Spinal cord (tissue), 10 donors: ENCODE measurements at places on chromosomes 7 and 10.
A peak's percentile ranks its signal among the peaks of the same experiment; 100 is the strongest.

GRCh38 chr7:131581241-131582051, 25.0 kb upstream of the PODXL start:
- H3K27me3 ChIP-seq = no peaks in the 10 kb centered on the region
- H3K27ac ChIP-seq = no peak overlapping the region
- H3K36me3 ChIP-seq = no peaks in the 10 kb centered on the region
- peaks cover 13% of the 10 kb centered on the region for H3K4me1 ChIP-seq
- DNase-seq = no peak

DNA sequence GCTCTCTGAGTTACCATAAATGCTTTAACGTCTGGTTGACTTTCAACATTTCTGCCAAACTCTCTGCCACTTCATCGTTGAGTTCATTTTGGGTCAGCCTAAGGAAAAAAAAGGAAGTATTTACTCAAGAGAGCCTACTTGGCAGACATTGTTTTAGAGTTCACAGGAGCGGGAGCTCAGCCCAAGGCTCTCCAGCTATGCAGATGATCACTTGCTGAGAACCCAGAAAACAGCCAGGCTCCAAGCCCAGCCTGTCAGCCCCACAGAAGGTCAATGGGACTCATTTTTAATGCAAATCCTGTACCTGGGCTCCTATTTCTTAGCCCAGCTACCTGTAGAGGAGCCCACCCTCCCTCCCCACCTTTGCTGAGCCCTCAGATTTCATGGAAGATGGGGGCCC, 45.5 kb downstream of the NOD1 start:
- H3K4me3 ChIP-seq = no peak overlapping the region
- peaks cover 19% of the 10 kb centered on the region for H3K4me1 ChIP-seq
- H3K27ac ChIP-seq = no peak overlapping the region
- no peaks in the 10 kb centered on the region for H3K27me3 ChIP-seq

- H3K27me3 ChIP-seq = no peaks in the 10 kb centered on the region
- no peaks in the 10 kb centered on the region for H3K36me3 ChIP-seq
- no peak for DNase-seq
- no peak overlapping the region for H3K4me3 ChIP-seq
- peaks cover 4% of the 10 kb centered on the region for H3K4me1 ChIP-seq
Observed at GRCh38 chr10:62964026-62964425, 147.9 kb upstream of the EGR2 start.

GRCh38 chr7:134802762-134803161, 23.3 kb downstream of the CALD1 start:
- H3K27me3 ChIP-seq = no peaks in the 10 kb centered on the region
- no peak for DNase-seq
- H3K27ac ChIP-seq = no peak overlapping the region
- no peaks in the 10 kb centered on the region for H3K36me3 ChIP-seq
- no peaks in the 10 kb centered on the region for H3K4me1 ChIP-seq

DNA sequence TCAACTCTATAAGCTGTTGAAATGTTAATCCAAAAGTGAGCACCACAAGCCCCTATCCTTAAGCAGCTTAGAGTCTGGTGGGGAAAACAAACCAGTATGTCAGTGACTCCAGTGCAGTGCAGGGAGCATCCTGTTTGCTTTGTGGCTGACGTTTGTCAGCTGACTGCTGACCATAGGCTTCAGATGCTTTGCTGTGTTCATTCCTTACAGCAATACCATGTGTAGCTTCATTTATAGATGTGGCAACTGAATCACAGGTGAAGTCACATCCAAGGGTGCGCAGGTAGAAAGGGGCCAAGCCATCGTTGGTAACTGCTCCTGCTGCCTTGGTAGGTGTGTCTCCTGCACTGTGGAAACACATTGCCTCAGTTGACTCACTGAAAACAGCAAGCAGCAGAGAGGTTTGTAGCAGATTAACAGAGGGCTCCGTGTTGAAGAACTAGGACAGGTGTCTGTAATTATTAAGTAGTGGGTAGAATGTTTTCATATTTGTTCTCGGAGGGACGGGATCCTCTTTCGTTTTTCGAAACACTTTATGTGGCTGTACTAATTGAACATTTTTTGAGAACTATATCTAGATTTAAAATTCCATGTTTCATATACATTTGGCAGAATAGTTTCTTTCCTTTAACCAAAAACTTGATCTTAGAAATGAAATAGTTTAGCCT, 2.0 kb downstream of the INSIG1 start:
- H3K27ac ChIP-seq = peak overlapping the region; percentile 94
- no peaks in the 10 kb centered on the region for H3K27me3 ChIP-seq
- H3K4me3 ChIP-seq = peak overlapping the region; percentile 59
- H3K4me1 ChIP-seq = peaks cover 34% of the 10 kb centered on the region
- no peak for DNase-seq

DNA sequence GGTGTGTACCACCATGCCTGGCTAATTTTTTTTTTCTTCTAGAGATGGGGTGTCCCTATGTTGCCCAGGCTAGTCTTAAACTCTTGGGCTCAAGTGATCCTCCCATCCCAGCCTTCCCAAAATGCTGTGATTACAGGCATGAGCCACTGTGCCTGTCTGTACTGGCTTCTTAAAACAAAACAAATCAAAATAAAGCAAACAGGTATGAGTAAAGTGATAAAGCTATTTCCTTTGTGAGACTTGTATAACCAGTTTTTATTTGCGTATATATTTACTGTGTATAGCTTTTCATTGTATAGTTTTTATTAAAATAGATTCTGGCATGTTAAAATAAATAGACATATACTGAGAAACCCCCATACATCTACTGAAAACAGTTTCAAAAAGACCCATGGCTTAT, 14.3 kb downstream of the LCOR start:
- H3K36me3 ChIP-seq = no peaks in the 10 kb centered on the region
- H3K27ac ChIP-seq = no peak overlapping the region
- peaks cover 3% of the 10 kb centered on the region for H3K4me1 ChIP-seq
- DNase-seq = no peak
- H3K4me3 ChIP-seq = no peak overlapping the region

- no peak overlapping the region for H3K4me3 ChIP-seq
- H3K36me3 ChIP-seq = no peaks in the 10 kb centered on the region
- H3K27ac ChIP-seq = no peak overlapping the region
- no peaks in the 10 kb centered on the region for H3K4me1 ChIP-seq
Observed at GRCh38 chr10:61284222-61284890, 168.8 kb downstream of the TMEM26 start.

- DNase-seq = no peak
- H3K36me3 ChIP-seq = no peaks in the 10 kb centered on the region
- H3K27me3 ChIP-seq = peaks cover 8% of the 10 kb centered on the region
Observed at GRCh38 chr7:39605087-39605486, 18.3 kb upstream of the RALA start.

- peaks cover 12% of the 10 kb centered on the region for H3K36me3 ChIP-seq
- H3K27me3 ChIP-seq = no peaks in the 10 kb centered on the region
- no peaks in the 10 kb centered on the region for H3K4me1 ChIP-seq
- H3K4me3 ChIP-seq = no peak overlapping the region
- no peak overlapping the region for H3K27ac ChIP-seq
- DNase-seq = no peak
Observed at GRCh38 chr7:108210796-108211195, 80.6 kb upstream of the LAMB4 start.

DNA sequence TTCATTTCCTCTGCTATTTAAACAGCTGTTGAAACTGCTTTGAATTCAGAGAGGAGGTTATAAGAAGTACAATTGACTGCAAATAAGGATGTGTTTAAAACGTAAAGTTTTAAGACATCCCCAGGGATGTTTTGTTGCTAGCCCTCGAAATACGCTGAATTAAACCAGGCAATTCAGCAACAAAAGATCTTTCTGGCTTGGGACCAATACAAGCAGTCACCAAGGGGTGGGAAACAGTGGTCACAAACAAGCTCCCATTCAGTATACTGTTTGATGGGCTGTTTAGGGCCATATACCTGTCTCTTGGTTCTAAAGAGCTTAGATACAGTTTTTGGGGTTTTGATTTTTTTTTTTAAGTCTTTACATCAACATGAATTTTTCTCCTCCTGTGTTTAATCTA, 446.3 kb upstream of the POT1 start:
- no peaks in the 10 kb centered on the region for H3K27me3 ChIP-seq
- H3K4me1 ChIP-seq = no peaks in the 10 kb centered on the region
- no peaks in the 10 kb centered on the region for H3K36me3 ChIP-seq
- H3K27ac ChIP-seq = no peak overlapping the region
- peak; percentile 29 for DNase-seq
- no peak overlapping the region for H3K4me3 ChIP-seq

GRCh38 chr10:94230134-94230785, 132.5 kb downstream of the NOC3L start:
- no peaks in the 10 kb centered on the region for H3K27me3 ChIP-seq
- H3K4me3 ChIP-seq = no peak overlapping the region
- H3K27ac ChIP-seq = no peak overlapping the region
- no peaks in the 10 kb centered on the region for H3K4me1 ChIP-seq
- no peak for DNase-seq
- H3K36me3 ChIP-seq = peaks cover 2% of the 10 kb centered on the region

GRCh38 chr7:15582773-15583172, 21.0 kb upstream of the AGMO start:
- H3K27ac ChIP-seq = no peak overlapping the region
- H3K4me3 ChIP-seq = no peak overlapping the region
- H3K4me1 ChIP-seq = no peaks in the 10 kb centered on the region

GRCh38 chr10:122341141-122341810, 33.2 kb upstream of the PLEKHA1 start:
- DNase-seq = no peak
- no peaks in the 10 kb centered on the region for H3K36me3 ChIP-seq
- no peaks in the 10 kb centered on the region for H3K27me3 ChIP-seq

- no peaks in the 10 kb centered on the region for H3K27me3 ChIP-seq
- no peak overlapping the region for H3K4me3 ChIP-seq
- no peak overlapping the region for H3K27ac ChIP-seq
- H3K36me3 ChIP-seq = no peaks in the 10 kb centered on the region
Observed at GRCh38 chr7:152073352-152073751, 47.9 kb downstream of the GALNT11 start.

- H3K36me3 ChIP-seq = no peaks in the 10 kb centered on the region
- no peaks in the 10 kb centered on the region for H3K4me1 ChIP-seq
- DNase-seq = no peak
Observed at GRCh38 chr7:103134836-103135554, 13.9 kb downstream of the NAPEPLD start.

- H3K27ac ChIP-seq = no peak overlapping the region
- peaks cover 86% of the 10 kb centered on the region for H3K4me1 ChIP-seq
- no peak for DNase-seq
- no peaks in the 10 kb centered on the region for H3K27me3 ChIP-seq
Observed at GRCh38 chr7:151126491-151127137, 40.3 kb downstream of the AGAP3 start.

DNA sequence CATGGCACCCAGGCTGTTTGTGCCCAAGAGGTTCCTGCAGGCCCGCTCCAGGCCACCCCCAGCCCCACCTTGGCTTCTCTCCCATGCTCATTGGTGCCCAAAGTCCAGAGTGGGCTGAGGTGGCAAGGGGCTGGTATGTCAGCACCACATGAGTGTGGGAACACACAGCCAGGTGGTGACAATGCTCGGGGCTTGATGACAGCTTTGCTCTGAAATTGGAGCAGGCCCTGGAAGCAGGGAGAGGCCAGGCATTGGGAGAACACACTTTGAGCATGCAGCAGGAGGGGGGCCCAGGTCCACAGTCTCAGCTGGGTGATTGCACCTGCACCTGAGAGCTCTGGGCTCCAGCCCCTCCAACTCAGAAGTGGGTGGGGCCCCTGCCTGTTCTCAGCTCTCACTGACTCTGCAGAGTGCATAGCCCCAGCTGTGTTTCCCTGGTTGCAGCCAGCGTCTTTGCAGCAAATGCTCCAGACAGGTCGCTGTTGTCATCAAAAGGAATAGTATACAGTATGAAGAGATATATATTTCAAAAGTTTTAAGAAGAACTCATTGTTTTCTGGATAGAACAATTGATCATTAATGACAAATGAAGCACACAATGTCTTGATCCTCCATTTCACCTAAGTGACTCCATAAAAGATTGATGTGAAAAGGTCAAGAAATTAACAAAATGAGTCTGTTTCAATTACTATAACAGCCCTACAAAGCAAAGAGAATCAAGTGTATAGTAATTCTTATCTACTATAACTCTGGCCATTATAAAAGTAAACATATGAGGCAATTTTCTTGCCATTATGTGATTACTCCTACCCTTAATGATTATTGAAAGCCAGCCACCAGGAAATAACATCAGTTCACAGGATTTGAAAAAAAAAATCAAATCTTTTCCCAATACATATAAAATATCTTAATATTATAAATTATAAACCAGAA, 848.1 kb downstream of the PCDH15 start:
- H3K36me3 ChIP-seq = peaks cover 5% of the 10 kb centered on the region
- no peaks in the 10 kb centered on the region for H3K4me1 ChIP-seq
- DNase-seq = no peak
- H3K4me3 ChIP-seq = no peak overlapping the region
- H3K27ac ChIP-seq = no peak overlapping the region

GRCh38 chr10:132104471-132105301, 38.9 kb downstream of the JAKMIP3 start:
- H3K36me3 ChIP-seq = peaks cover 32% of the 10 kb centered on the region
- H3K27ac ChIP-seq = no peak overlapping the region
- no peak overlapping the region for H3K4me3 ChIP-seq
- no peaks in the 10 kb centered on the region for H3K27me3 ChIP-seq
- no peak for DNase-seq

DNA sequence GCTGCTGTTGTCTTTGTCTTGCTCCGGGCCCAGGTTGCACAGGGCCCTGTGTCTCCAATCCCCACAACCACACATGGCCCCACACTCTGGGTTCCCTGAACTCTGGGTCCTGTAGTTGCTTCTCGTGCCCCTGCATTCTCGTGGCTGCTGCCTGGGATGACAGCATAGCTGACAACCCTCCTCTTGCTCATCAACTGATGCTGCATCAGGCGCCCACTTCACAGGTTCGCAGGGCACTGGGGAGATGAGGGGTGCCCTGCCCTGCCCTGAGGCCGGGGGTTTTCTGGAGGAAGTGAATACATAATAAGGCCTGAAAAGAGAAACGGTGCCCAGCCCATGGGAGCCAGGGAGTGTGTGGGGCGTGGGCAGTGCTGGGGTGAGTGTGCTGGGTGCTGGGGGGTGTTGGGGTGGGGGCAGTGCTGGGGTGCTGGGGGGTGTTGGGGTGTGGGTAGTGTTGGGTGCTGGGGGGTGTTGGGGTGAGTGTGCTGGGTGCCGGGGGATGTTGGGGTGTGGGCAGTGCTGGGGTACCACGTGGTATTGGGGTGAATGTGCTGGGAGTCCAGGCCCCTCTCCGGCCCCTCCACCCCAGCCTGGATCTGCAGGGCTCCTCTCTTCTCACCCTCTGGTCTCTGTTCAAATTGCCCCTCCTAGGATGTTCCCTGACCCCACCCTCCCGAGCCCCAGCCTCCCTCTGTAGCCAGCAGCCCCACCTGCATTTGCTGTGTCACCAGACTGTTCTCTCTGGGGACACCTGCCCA, 2.0 kb upstream of the MTG1 start:
- H3K27me3 ChIP-seq = no peaks in the 10 kb centered on the region
- peaks cover 46% of the 10 kb centered on the region for H3K36me3 ChIP-seq
- H3K4me3 ChIP-seq = no peak overlapping the region
- no peak overlapping the region for H3K27ac ChIP-seq

DNA sequence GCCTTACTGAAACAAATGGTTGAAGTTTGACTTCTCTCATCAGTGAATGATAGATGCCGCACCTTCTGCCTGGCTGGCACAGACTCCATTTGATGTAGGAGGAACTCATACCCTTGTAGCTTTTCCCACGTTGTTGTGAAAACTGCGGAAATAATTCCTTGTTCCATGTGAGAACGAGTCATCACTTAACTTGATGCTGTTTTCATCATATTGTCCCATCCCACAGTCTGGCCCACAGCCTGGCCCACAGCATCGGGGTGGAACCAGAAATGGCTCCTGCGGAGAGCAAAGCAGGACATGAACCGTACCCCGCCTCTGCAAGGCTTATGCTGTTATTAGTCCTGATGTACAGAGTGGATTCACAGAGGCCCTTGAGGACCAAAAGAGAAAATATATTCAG, 587.0 kb downstream of the SDK1 start:
- DNase-seq = no peak
- no peaks in the 10 kb centered on the region for H3K27me3 ChIP-seq
- no peak overlapping the region for H3K27ac ChIP-seq
- H3K4me1 ChIP-seq = peaks cover 12% of the 10 kb centered on the region
